H1 (cell line): ENCODE measurements at places on chromosomes 13 and 19. TPM values are rescaled to one million over a fixed set of nuclear protein-coding genes. Genes with fewer than 3 reads are reported as not detected.
A peak's percentile ranks its signal among the peaks of the same experiment; 100 is the strongest.

Gene S1PR5
- total RNA-seq: 8.6 and 8.7 TPM in 2 replicates

GRCh38 chr13:48038761-48039160 is 1.2 kb downstream of the NUDT15 start:
- H3K4me3 ChIP-seq: peak overlapping the region; percentile 69
- no peak for DNase-seq
- peaks cover 3% of the 10 kb centered on the region for H3K4me1 ChIP-seq
- H3K36me3 ChIP-seq: peaks cover 10% of the 10 kb centered on the region; the same call in 1 of the 2 replicates

GRCh38 chr19:48991873-48992580 is 1.1 kb downstream of the GYS1 start:
- DNase-seq: no peak
- H3K36me3 ChIP-seq: peaks cover 13% of the 10 kb centered on the region
- H3K4me3 ChIP-seq: peak overlapping the region; percentile 94
- no peaks in the 10 kb centered on the region for H3K27me3 ChIP-seq
- H3K4me1 ChIP-seq: no peaks in the 10 kb centered on the region; the same call in 1 of the 2 replicates

DNA sequence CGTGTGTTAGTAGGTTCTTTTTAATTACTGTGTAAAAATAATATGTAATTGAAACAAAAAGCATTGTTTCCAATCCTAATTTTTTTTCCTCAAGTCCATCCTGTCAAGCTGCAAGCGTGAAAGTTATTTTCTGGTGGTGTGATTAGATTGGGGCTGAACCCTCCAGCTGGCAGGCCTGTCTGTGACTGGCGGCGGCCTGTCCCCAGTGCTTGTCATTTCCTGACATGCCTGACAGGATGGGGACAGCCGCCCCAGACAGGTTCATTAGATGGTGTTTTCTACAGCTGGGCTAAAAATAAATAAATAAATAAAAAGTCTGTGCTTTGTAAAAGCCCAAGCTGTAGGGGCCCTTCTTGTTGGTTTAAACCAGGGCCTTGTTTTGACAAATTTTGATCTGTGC is 53.7 kb upstream of the MAB21L1 start:
- no peak for DNase-seq
- H3K27ac ChIP-seq: no peak overlapping the region
- H3K36me3 ChIP-seq: no peaks in the 10 kb centered on the region
- no peak overlapping the region for H3K4me3 ChIP-seq
- no peaks in the 10 kb centered on the region for H3K4me1 ChIP-seq
- no peaks in the 10 kb centered on the region for H3K27me3 ChIP-seq

Gene UBE2L5
- 0.21 TPM in 1 of 2 replicates, not detected in the other for total RNA-seq

DNA sequence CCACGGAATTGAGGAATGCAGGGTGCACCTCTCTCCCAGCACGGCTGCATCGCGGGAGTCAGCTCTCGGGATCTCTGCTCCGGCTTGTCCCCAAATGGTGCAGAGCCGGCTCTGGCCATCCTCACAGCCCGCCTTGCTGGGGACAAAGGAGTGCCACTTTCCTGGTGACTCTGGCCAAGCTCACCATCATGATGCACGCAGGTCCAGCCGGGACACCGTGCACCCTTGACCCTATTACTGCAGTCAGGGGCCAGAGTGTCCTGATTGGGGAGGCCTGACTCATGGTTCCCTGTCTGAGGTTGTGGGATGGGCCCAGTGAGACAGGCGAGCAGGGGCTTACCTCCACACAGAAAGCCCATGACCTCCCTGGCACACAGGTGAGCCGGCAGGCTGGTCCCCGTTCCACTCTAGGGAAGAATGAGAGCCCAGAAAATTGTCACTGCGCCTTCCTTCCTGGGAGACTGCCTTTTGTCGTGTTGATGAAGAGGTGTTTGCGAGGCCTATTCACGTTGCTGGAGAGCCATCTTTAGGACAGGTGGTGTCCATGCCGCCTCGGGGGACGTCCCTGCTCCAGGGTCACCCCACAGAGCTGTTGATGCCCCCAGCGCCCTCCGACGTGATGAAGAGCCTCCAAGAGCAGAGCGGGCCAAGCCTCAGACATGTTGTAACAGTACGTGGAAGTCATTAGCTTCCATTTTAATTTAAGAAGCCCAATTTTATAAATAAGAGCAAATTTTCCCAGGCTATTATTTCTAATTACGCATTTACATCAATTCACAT is 18.5 kb upstream of the VSTM2B start:
- no peaks in the 10 kb centered on the region for H3K4me1 ChIP-seq
- H3K27ac ChIP-seq: no peak overlapping the region
- H3K4me3 ChIP-seq: no peak overlapping the region
- DNase-seq: no peak
- H3K36me3 ChIP-seq: no peaks in the 10 kb centered on the region

Gene KIR2DL1
- not detected in 2 replicates for total RNA-seq

Gene FCGBP
- 2.9 and 3.1 TPM in 2 replicates for total RNA-seq

GRCh38 chr13:22278336-22278929 is 607.6 kb downstream of the FGF9 start:
- no peaks in the 10 kb centered on the region for H3K4me1 ChIP-seq
- H3K36me3 ChIP-seq: no peaks in the 10 kb centered on the region
- DNase-seq: peak; percentile 67
- no peaks in the 10 kb centered on the region for H3K27me3 ChIP-seq
- no peak overlapping the region for H3K27ac ChIP-seq
- no peak overlapping the region for H3K4me3 ChIP-seq

DNA sequence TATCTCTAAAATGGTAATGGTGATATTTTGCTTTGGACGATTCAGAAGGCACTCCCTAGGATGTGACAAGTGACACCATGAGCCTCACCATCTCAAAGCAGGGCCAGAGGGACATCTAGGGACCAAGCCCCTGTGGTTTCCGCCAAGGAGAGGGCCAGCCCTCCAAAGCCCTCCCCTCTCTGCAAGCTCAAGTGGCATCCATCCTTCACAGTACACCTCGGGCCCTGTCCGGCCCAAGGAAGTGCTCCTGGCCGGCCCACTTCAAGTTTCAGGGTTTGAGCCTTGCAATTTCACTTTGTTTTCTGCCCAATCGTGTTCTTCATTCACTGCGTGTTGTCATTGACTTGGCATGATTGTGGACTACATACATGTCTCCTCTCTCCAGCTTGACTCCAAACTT is 82.5 kb downstream of the TSHZ3 start:
- H3K27me3 ChIP-seq: no peaks in the 10 kb centered on the region
- no peak overlapping the region for H3K4me3 ChIP-seq
- no peaks in the 10 kb centered on the region; the same call in 1 of the 2 replicates for H3K4me1 ChIP-seq
- H3K36me3 ChIP-seq: no peaks in the 10 kb centered on the region
- no peak for DNase-seq

GRCh38 chr13:50357586-50358118 is 342.4 kb downstream of the KCNRG start:
- no peak for DNase-seq
- no peak overlapping the region for H3K27ac ChIP-seq
- no peaks in the 10 kb centered on the region for H3K4me1 ChIP-seq
- no peaks in the 10 kb centered on the region for H3K36me3 ChIP-seq
- H3K27me3 ChIP-seq: no peaks in the 10 kb centered on the region

Gene HCN2
- total RNA-seq: 3.6 and 4.0 TPM in 2 replicates
